NCI-H2107 (cell line): ENCODE measurements at places on chromosomes 2 and 18.

GRCh38 chr2:39730685-39731302 is 48.3 kb downstream of the THUMPD2 start:
- DNase-seq, result no peak

GRCh38 chr2:28665041-28665704 is 86.5 kb upstream of the PPP1CB start:
- no peak for DNase-seq

- no peak for DNase-seq
Measured at GRCh38 chr18:55735199-55735855, 147.3 kb upstream of the TCF4 start.

DNA sequence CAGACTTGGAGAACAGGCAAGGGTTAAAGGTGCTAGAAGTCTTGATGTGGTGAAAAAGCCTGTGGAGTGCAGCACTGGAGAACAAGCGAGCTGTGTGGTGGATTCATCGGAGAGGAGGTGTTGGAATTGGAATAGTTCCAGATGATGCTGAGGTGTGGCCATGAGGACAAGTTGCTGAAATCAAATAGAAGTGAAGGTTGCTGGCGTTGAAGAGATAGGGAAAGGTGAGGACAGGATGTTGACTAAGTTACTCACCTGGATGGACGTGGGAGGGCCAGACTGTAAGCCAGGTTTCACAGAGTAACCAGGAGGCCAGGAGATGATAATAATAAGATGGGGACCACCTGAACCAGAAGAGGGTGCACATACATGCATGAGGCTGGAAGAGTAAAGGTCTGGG is 173.4 kb downstream of the DIS3L2 start:
- no peak for DNase-seq

DNA sequence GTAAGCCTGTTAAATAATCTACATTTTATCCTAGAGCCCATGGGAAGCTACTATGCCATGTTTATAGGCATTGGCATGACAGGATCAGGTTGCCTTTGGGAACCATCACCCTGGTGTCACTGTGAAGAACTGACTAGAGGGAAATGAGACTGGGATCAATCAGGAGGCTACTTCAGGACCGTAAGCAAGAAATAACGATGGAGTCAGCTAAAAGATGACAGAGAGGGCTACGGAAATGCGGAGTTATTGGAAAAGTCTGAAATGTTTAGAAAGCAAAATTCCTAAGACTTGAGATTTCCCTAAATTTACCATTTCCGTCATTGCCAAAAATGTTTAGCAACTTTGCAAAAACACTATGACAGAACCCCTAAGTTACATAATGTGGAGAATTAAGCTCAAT is 50.2 kb downstream of the TTC21B start:
- DNase-seq, result no peak
